Osteoblast (primary cell): ENCODE measurements at places on chromosomes 2 and 18. TPM values are rescaled to one million over a fixed set of nuclear protein-coding genes. Genes with fewer than 3 reads are reported as not detected.
A peak's percentile ranks its signal among the peaks of the same experiment; 100 is the strongest.

- H3K27ac ChIP-seq: peak within 1 kb of the TSS; percentile 64
- H3K27me3 ChIP-seq: no peaks in the 10 kb centered on the region
- H3K36me3 ChIP-seq: no peaks in the 10 kb centered on the region
Observed at GRCh38 chr2:37344453-37345361, at the start of gene QPCT. QPCT (plus strand) TSS chr2:37344630; CDS start chr2:37344732, 102 bp downstream.

DNA sequence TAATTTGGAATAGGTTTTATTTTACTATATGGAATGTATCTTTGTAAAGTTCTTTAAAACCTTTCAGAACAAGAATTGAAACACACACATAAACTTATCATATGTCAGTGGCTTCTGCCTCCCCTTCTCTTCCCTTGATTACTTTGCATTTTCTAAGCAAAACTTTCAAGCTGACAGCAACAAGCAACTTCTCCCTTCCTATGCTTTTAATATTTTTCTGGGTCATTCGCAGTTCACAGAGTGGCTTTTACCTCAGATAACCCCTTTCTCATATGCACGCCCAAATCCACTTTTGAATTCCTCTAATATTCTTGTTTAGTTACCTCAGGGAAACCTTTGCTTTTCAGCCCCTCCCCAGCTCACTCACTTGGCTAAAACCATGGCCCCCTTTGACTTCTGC is 36.7 kb upstream of the CDC42EP3 start:
- no peak for DNase-seq
- H3K4me3 ChIP-seq: no peak overlapping the region
- no peak overlapping the region for H3K27ac ChIP-seq
- H3K4me1 ChIP-seq: peaks cover 36% of the 10 kb centered on the region

- peaks cover 78% of the 10 kb centered on the region for H3K4me1 ChIP-seq
- peak; percentile 70 for DNase-seq
- no peaks in the 10 kb centered on the region for H3K27me3 ChIP-seq
Observed at GRCh38 chr18:48831113-48831759, 119.5 kb downstream of the SMAD7 start.

CYTIP gene
- 1.2 and 1.4 TPM in 2 replicates for total RNA-seq

GRCh38 chr2:66574701-66575624 is 140.0 kb downstream of the MEIS1 start:
- peak; percentile 90 for DNase-seq
- H3K27ac ChIP-seq: peak overlapping the region; percentile 59

DNA sequence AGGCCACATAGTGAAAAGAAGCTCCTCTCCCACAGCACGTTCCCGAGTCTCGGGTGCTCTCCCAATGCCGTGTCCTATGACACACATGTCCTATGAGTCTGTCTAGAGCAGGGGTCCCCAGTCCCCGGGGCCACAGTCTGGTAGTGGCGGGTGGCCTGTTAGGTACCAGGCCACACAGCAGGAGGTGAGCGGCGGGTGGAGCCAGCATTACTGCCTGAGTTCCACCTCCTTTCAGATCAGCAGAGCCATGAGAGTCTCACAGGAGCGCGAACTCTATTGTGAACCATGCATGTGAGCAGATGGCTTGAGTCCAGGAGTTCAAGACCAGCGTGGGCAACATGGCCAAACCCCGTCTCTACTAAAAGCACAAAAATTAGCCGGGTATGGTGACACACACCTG is 112.6 kb downstream of the ZBTB7C start:
- no peak overlapping the region for H3K27ac ChIP-seq
- no peak for DNase-seq
- H3K4me1 ChIP-seq: no peaks in the 10 kb centered on the region
- no peaks in the 10 kb centered on the region for H3K36me3 ChIP-seq
- H3K4me3 ChIP-seq: no peak overlapping the region
- H3K27me3 ChIP-seq: peaks cover under 1% of the 10 kb centered on the region

GRCh38 chr2:125398738-125399524 is 1257.0 kb upstream of the GYPC start:
- H3K4me1 ChIP-seq: no peaks in the 10 kb centered on the region
- no peak for DNase-seq
- no peak overlapping the region for H3K4me3 ChIP-seq
- H3K27me3 ChIP-seq: no peaks in the 10 kb centered on the region

- no peaks in the 10 kb centered on the region for H3K36me3 ChIP-seq
- peak; percentile 95 for DNase-seq
- H3K4me3 ChIP-seq: no peak overlapping the region
- no peaks in the 10 kb centered on the region for H3K27me3 ChIP-seq
- peaks cover 61% of the 10 kb centered on the region for H3K4me1 ChIP-seq
Observed at GRCh38 chr2:120863661-120864320, 128.1 kb downstream of the GLI2 start.

TLX2 gene
- under 0.01 and 0.36 TPM in 2 replicates for total RNA-seq

GRCh38 chr2:231169488-231169887 is 28.9 kb upstream of the ARMC9 start:
- H3K27ac ChIP-seq: peak overlapping the region; percentile 17
- H3K36me3 ChIP-seq: peaks cover 48% of the 10 kb centered on the region
- H3K4me3 ChIP-seq: no peak overlapping the region
- no peak for DNase-seq

- no peak overlapping the region for H3K4me3 ChIP-seq
- H3K4me1 ChIP-seq: no peaks in the 10 kb centered on the region
- peaks cover 12% of the 10 kb centered on the region for H3K36me3 ChIP-seq
- H3K27me3 ChIP-seq: no peaks in the 10 kb centered on the region
Observed at GRCh38 chr18:76370201-76370600, 124.8 kb downstream of the ZNF516 start.

GRCh38 chr2:28342081-28342967 is 50.3 kb upstream of the FOSL2 start:
- peak; percentile 96 for DNase-seq
- peak overlapping the region; percentile 70 for H3K27ac ChIP-seq
- H3K4me3 ChIP-seq: peak overlapping the region; percentile 17
- no peaks in the 10 kb centered on the region for H3K27me3 ChIP-seq
- peaks cover 37% of the 10 kb centered on the region for H3K4me1 ChIP-seq

GRCh38 chr2:20012282-20013125 is at the start of gene MATN3:
MATN3 (minus strand) TSS chr2:20012668; CDS start chr2:20012631, 37 bp downstream.
- peaks cover 27% of the 10 kb centered on the region for H3K27me3 ChIP-seq
- DNase-seq: peak; percentile 92
- H3K4me1 ChIP-seq: peaks cover 3% of the 10 kb centered on the region
- H3K27ac ChIP-seq: no peak within 1 kb of the TSS

DNA sequence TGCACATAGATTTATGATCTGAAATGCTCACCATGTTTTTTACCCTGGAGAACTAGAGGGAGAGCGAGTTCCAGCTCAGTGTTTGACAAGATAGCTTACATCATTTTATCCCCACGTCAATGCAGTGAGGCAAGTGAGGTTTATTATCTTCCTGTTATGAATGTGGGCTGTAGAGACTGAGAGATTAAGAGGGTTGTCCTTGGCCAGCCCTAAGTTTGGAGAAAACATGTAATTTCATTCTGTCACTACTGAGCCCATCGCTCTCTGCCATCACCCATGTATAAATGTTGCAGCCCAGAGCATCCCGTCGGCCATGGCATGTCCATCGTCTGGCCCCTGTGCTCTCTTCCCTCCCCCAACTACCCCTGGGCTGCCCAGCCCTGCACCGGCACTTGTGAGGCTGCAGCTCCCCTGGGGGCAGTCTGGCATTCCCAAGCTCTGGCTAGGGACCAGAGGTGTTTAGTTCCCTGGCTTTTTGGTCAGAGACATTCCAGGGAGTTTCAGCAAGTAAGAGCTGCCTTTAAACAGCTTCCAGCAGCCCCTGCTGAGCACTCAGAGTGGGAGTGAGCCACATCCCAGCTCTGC is 136.7 kb downstream of the ANTXR1 start:
- peak; percentile 59 for DNase-seq

AKAIN1 gene
- not detected in 2 replicates for total RNA-seq

GRCh38 chr2:55158111-55158814 is 73.8 kb downstream of the CLHC1 start:
- peak overlapping the region; percentile 82 for H3K27ac ChIP-seq
- no peaks in the 10 kb centered on the region for H3K36me3 ChIP-seq
- no peak overlapping the region for H3K4me3 ChIP-seq
- H3K4me1 ChIP-seq: peaks cover 68% of the 10 kb centered on the region

DNA sequence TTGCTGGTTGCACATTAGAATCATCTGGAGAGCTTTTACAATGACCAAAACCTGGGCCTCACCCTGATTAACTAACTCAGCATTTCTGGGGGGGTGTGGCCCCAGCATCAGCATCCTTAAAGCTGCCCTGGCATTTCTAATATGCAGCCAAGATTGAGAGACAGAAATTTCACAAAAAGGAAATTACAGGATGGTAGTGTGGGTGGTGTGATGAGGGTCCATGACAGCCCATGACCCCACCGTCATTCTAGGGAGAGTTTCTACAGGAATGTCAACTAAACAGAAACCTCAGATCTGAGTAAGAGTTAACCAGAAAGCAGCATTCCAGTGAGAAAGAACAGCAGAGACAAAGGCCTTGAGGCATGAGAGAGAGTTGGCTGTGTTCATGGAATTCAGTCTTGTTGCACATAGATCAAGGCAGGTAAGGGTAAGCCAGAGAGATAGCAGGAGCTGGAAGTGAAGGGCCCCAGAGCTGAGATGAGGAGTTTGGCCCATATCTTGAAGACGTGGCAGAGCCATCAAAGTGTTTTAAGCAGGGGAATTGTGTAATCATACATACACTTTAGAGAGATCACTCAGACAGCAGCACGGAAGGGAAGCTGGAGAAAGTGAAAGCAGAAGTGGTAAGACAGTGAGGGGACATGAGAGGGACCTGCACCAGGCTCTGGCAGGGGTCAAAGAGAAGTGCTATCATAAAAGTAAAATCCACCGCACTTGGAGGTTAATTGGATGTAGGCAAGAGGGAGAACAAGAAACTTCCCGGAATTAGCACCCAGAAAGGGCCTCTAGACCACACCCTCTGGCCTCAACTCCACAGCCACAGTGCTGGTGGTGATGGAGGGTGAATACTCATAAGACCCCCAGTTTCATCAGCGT is 7.8 kb upstream of the TRABD2A start:
- H3K4me3 ChIP-seq: peak overlapping the region; percentile 47
- H3K27ac ChIP-seq: peak overlapping the region; percentile 88
- DNase-seq: peak; percentile 76
- peaks cover 12% of the 10 kb centered on the region for H3K4me1 ChIP-seq

SP140L gene
- 15.6 and 18.6 TPM in 2 replicates for total RNA-seq

MRO gene
- total RNA-seq: 0.59 and 1.8 TPM in 2 replicates

RAPH1 gene
- total RNA-seq: 46.9 and 57.2 TPM in 2 replicates

NMUR1 gene
- under 0.01 TPM in 2 replicates for total RNA-seq

- no peak overlapping the region for H3K27ac ChIP-seq
- DNase-seq: no peak
- no peaks in the 10 kb centered on the region for H3K36me3 ChIP-seq
- no peak overlapping the region for H3K4me3 ChIP-seq
Observed at GRCh38 chr2:136255648-136256461, 137.9 kb upstream of the CXCR4 start.

DNA sequence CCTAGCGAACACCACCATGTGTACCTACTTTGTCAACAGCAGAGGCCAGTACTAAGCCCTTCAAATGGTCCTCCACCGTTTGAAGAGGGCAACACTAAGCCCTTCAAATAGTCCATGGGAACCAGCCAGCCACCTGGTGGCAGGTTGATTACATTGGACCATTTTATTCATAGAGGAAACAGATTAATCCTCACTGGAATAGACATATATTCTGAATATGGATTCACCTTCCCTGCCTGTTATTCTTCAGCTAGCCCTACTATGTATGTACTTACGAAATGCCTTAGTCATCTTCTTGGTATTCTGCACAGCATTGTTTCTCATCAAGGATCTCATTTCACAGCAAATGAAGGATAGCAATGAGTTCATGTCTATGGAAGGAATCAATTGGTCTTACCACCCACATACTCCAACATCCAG is 10.0 kb upstream of the ZNF396 start:
- H3K36me3 ChIP-seq: no peaks in the 10 kb centered on the region
- peak overlapping the region; percentile 80 for H3K27ac ChIP-seq
- H3K4me3 ChIP-seq: no peak overlapping the region

- no peak overlapping the region for H3K4me3 ChIP-seq
- no peaks in the 10 kb centered on the region for H3K36me3 ChIP-seq
- peaks cover 16% of the 10 kb centered on the region for H3K27me3 ChIP-seq
- H3K27ac ChIP-seq: no peak overlapping the region
- peaks cover 13% of the 10 kb centered on the region for H3K4me1 ChIP-seq
- DNase-seq: no peak
Observed at GRCh38 chr2:15738225-15738546, 146.5 kb downstream of the DDX1 start.

- H3K27ac ChIP-seq: peak overlapping the region; percentile 86
- no peaks in the 10 kb centered on the region for H3K36me3 ChIP-seq
- H3K27me3 ChIP-seq: no peaks in the 10 kb centered on the region
Observed at GRCh38 chr2:176534798-176535466, 265.7 kb downstream of the MTX2 start.

DNA sequence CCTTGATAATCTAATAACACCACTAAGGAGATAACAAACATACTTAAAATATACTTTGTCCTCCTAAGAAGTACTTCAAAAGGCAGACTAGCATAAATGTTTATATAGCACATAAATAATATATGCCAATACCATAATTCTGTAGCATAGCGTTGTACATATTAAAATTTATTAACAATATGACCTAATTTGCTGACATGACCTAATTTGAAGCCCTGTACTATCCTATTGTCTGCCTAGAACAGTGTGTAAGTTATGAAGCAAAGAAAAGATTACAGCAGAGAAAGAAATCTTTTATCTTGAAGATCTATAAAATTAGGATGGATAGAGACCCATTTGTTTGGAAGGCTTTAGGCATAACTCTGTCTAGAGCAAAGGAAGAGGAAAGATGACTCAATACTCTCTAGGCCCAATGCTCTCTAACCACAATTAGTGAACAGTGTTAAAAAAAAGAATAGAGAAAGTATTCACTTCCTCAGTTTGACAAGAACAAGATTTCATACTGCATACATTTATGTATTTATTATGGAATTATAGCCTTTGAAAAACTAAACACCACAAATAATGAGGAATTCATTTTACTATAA is 231.3 kb downstream of the ZRANB3 start:
- H3K27ac ChIP-seq: no peak overlapping the region
- no peaks in the 10 kb centered on the region for H3K4me1 ChIP-seq
- H3K4me3 ChIP-seq: no peak overlapping the region
- no peaks in the 10 kb centered on the region for H3K36me3 ChIP-seq
- DNase-seq: peak; percentile 79

GRCh38 chr2:235439959-235440662 is 53.7 kb upstream of the AGAP1 start:
- H3K4me1 ChIP-seq: no peaks in the 10 kb centered on the region
- peaks cover 11% of the 10 kb centered on the region for H3K27me3 ChIP-seq
- H3K36me3 ChIP-seq: no peaks in the 10 kb centered on the region

DNA sequence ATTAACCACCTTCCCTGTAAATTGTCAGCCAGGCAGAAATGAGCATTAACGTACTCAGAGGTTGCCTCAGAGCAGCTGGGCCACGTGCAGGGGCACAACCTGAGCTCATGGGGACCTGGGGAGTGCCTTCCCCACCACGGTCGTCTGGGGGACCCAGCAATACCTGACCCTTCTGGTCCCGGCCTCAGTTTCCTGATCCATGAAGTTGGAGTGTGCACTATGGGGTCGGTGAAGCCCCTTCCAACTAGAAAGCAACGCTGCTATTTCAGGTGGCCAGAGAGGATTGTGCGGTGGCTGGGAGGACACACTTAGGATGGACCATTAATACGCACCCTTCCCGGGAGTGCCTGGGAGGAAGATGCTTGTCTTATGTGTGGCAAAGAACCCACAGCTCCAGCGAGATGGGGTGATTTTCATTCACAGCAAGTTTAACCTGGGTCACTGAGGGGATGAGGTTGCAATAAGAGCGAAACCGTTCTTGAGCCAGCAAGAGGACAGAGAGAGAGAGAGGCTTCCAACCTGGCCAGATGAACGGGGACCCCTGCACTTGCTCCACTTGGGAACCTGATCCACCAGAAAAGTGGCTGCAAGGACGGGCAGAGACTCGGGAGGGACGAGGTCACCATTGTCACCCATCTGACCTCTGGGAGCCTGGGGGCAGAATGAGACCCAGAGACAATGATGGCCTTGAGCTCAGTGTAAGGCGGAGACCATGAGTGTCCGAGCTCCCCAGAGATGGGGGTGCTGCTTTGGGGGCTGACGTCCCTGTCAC is 36.2 kb downstream of the NGEF start:
- no peaks in the 10 kb centered on the region for H3K36me3 ChIP-seq
- H3K4me3 ChIP-seq: no peak overlapping the region
- H3K4me1 ChIP-seq: peaks cover 19% of the 10 kb centered on the region

CHRNA1 gene
- not detected in 2 replicates for total RNA-seq
